Right atrium auricular region (tissue), 2 donors: ENCODE measurements at places on chromosomes 11 and 22. TPM values are rescaled to one million over a fixed set of nuclear protein-coding genes. Genes with fewer than 3 reads are reported as not detected.

DNA sequence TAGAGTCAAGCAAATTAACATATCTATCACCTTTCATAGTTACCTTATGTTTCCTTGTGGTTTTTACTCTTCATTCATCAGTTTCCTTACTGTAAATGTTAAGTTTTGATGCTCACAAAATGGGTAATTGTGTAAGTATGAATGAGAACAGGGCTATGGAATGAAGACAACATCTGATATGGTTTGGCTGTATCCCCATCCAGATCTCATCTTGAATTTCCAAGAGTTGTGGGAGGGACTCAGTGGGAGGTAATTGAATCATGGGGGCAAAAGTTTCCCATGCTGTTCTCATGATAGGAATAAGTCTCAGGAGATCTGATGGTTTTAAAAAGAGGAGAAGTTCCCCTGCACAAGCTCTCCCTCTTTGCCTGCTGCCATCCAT lies 107.6 kb downstream of the CCDC34 start:
- DNase-seq: no peak

GRCh38 chr22:47558828-47559700 lies 796.6 kb downstream of the TBC1D22A start:
- peak; percentile 32 for DNase-seq

Gene GTPBP1
- total RNA-seq: 23.2 TPM

DNA sequence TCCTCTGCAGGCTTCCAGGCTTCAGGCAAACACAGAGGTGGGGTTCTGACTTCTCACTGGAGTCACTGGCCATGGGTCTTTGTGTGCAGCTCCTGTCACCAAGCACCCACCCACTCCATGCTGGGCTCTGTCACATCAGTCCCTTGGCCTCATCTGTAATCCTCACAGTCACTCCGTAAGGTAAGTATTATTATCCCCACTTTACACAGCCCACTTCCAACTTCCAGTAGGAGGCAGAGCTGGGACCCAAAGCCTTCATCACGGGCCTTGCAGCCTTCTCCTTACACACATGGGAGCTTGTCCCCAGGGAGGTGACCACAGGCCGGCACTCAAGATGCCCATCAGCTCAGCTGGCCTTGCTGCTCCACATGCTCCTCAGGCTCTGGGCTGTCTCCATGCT lies 266.7 kb upstream of the B3GAT1 start:
- DNase-seq: no peak

DNA sequence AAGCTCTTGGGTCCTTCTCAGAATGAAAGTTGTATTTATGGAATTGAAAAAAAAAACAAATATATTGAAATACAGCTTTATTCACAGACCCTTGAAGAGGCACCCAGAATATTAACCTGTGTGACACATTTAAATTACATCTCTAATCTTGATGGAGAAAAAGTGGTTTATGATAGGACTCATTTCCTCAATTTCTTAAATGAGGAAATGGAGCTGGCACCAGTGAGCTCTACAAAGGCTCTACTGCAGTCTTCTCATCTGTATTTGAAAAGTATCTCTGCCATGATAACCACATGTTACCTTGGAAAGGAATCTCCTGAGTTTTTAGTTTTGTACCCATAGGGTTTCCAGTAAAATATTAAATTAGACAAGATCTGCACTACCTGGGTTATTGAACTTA lies 186.5 kb downstream of the HIPK3 start:
- DNase-seq: no peak
